ENCODE measurements at places on chromosomes 6 and 20.

DNA sequence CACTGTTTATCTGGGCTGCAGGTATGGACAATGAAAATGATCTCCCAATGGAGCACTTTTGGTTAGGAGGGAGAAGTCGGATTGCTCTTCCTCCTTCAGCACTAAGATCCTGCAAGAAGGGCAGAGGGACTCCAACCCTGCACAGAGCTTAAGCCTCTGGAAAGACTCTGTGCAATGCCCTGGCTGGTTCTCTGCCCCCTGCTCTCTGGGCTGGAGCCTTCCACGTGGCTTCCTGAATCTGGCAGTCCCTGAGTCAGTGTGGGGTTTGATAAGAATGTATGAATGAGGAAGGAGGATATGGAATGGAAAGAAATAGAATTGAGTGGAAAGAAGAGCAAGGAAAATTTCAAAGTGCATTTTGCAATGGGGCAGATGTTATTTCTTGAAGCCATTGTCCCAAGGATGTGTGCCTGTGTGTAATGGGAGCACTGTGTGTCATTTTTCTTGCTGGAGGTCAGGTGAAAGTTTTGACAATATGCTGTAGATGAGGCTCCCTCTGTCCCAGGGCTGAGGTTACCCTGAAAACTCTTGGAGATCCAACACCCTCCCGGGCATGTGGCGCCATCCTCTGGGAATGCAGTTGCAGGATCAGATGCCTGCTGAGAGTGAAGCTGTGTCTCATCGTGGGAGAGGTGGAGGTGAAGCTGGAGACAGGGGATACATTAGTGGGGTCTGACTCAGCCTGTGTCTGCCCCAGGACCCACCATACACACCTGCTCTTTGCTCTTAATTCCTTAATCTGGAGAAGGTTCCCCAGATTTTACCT, 16.3 kb upstream of the CST9L start:
- DNase-seq: no peak

- DNase-seq: no peak
Measured at GRCh38 chr6:24919056-24919892, 16.5 kb downstream of the RIPOR2 start.

DNA sequence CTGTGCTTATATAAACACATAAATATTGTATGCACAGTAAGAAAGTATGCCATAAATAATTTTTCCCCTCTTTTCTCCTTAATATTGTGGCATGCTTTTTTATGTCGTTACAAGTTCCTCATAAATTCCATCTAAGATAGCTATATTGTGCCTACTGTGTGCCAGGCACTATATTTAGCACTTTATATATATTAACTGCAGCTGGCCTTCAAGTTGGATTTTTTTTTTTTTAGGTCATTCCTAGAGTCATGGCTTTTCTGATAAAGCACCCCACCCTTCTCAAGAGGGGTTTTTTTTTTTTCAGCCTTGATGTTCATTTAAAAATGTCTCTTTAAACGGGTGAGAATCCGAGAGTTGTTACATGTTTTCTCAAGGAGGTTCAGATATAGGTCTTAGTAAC, 42.8 kb upstream of the RNF8 start:
- no peak for DNase-seq

DNA sequence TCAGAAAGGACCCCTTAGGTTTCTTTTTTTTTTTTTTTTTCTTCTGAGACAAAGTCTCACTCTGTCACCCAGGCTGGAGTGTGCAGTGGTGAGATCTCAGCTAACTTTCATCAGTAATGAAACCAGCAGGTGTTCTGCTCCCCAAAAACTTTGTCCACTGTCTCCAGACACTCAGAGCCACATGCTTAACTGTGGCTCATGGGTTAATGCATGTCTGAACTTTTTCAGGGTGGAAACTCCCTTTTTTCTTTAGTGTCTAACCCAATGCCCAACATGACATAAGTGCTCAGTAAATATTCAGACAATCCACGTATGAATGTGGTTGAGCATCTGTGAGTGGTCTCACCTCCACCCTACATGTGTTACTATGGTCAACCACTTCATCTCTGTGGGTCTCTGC, 45.4 kb downstream of the MYB start:
- DNase-seq: no peak
